ENCODE measurements at places on chromosomes 1 and 21.

DNA sequence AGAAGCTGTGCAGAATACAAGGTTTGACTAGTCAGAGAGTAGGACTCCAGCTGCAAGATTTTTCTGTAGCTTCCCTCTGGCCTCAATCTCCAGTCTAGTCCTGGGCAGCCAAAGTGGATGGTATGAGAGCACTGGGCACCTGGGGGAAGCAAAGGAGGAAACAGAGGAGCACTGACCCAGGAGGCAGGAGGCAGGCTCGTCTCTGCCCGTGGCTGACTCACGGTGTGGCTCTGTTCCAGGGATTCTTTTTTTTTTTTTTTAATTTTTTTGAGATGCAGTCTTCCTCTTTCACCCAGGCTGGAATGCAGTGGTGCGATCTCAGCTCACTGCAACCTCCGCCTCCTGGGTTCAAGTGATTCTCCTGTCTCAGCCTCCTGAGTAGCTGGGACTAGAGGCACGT lies 4.1 kb upstream of the NPPB start:
- no peak for DNase-seq

- DNase-seq, result no peak
Observed at GRCh38 chr1:76881762-76882161, 14.5 kb downstream of the ST6GALNAC5 start.

DNA sequence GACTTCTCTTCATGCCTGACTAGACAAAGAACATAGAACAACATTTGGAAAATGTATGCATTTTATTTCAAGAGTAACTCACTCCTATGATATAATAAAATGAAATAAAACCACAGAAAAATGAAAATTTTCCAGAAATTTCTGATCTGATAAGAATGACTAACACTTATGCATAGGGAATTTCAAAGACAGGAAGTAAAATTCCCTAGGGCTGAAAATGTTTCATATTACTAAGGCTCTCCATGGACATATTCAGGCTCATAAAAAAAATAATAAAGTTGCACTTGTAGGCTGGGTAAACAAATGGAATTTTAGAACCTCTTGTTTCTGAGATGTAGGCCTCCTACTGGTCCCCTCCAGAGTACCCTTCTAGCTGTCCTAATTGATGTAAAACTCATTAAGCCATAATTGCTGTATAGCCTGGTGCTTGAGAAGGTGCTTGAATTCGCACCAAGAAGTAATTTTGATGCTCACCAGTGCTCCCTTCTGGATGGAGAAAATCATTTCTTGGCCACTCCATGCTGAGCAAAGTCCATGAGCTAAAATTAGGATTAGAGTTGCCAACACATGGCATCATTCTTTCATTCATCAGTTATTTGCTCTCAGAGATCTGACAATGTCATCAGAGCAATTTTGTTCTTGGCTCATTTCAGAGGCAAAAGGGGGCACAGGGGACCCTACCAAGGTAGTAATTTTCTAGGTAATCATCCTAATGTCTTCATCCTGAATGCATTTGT lies 641.0 kb upstream of the CAMK1G start:
- no peak for DNase-seq

DNA sequence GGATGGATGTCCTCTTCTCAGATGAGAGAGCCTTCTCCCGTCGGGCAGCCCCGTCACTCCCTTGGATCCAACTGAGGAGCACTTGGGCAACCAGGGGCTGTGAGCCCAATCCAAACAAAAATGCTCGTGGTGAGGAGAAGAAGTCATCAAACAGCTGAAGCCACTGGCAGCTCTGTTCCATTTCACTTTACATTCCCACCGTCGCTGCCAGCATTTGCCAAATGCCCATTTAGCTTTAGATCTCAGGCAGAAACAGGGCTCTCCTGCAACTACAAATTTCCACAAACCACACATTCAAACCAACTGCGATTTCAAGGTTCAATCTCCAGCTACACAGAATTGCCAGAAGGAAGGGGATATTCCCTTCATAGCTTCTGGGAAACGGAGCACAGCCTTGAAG lies 634.6 kb downstream of the SMYD3 start:
- no peak for DNase-seq

GRCh38 chr21:38902608-38903445 lies 97.1 kb downstream of the ETS2 start:
- DNase-seq, result no peak

DNA sequence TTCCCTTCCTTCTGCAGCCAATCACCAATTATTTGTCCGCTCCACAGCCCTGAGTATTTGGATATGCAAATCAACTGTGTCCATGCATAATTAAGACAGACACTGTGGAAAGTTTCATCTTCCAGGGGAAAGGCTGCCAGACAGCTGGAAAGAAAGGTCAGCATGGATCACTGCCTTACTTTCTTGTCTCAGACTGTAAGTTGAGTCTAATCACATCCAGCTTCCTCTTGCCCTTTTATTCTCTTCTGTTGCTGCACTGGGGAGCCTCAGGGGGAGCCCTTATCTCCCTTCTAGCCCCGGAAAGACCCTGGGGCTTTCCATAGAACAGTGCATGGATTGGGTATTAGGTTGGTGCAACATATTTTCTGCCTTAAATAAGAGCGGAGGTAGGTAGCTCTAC lies 182.9 kb downstream of the OMA1 start:
- DNase-seq, result no peak

GRCh38 chr1:101587741-101588140 lies 350.9 kb downstream of the S1PR1 start:
- no peak for DNase-seq

GRCh38 chr1:245232931-245233330 lies 78.1 kb downstream of the KIF26B start:
- no peak for DNase-seq

DNA sequence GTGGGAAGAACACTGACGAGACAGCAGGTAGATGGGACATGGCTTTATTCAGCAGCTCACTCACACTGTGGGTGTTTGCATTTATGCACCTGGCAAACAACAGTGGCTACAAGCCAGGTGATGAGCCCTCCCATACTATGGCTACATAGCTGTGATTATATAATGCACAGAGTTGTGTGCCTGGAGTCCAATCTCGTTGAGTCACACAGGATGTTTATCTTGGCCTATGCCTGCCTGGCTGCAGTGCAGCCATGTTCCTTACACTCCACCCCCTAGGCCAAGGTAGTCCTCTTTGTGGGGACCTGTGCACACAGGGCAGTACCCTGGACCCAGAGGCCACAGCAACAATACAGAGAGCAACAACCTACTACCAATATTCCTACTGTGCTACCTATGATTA lies 1643.8 kb downstream of the MRPL39 start:
- DNase-seq, result no peak
